Trophoblast cell (in vitro differentiated cells and primary cell): ENCODE measurements at places on chromosomes 11 and 22.
A peak's percentile ranks its signal among the peaks of the same experiment; 100 is the strongest.

DNA sequence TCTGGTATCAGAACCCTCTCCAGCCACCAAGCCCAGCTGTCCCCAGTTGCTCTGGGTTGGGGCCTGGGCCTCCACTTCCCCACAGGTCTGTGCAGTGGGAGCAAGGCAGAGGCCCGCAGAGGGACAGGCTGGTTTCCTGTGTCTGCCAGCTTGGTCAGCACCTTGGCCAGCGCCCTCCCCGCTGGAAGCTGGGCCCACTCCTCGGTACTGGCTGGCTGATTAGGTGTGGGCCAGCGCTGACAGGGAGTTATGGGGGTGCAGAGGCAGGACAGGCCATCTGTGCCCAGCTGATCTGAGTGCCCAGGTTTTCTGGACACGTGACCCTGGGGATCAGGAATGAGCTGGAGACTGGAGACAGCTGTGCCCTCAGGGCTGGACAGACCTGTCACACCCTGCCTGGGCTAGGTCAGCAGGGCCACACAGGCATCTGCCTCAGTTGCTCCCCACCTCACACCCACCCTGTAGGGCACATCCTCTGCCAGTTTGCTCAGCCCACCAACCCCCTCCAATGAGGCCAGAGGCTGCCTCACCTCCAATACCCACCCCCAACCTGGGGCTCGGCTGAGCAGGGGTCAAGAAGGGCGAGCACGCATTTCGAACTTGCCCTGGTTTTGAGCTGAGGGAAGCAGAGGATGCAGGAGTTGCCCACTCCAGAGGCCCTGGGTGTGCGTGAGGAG is 175.3 kb downstream of the IGLL1 start:
- peak; percentile 74 for DNase-seq

GRCh38 chr22:29956680-29957079 is 73.7 kb downstream of the MTMR3 start:
- no peak for DNase-seq

DNA sequence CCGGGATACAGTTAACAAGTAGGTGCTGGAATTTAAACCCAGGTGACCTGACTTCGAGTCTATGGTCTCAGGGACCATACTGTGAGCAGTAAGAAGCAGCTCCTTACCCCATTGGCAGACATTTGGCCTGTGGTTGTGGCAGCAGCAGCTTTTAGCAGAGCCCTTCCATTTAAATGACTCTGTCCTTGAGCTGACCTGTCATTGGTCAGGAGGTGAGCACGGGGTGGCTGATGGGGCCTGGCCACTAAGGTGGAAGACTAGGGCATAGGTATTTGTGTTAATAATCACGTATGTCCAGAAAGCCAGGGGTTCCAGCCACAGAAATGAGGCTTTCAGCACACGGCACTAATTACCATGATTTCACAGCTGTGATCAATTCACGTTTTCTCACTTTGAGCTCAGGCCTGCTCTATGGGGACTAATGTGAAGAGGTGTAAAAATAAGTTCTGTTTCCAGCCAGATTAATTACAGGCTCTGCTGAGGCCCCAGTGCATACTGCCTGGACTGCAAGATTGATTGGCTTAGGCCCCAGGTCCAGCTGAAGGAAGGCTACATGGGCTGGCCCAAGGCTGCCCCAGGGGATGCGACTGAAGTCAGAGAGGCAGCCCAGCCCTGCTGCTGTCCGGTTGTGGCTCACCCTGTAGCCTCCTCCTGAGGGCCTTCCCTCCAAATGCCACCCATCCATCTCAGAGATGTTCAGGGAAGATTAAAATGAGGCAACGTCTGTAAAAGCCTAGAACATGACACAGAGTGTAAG is 76.0 kb downstream of the FDX1 start:
- DNase-seq: no peak

- no peak for DNase-seq
These were observed 227.6 kb downstream of the MN1 start for GRCh38 chr22:27574002-27574366.

- DNase-seq: no peak
These were observed 223.9 kb downstream of the CNTN5 start for GRCh38 chr11:99244613-99245012.

DNA sequence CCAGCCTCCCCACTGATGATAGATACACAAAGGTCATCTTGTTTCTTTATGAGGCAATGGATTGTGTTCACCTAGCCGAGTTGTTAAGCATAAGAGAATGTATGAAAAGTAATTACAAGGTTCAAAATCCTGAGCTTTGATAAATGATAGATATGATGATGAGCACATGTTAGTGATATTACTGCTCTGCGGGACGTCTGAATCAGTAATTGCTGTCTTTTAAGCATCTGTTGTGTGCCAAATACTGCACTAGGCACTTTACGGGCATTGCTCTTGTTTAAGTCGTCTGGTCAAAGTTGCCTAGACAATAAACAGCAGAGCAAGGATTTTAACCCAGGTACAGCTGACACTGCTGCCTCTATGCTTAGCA is 559 bp upstream of the RNF141 start:
- peak; percentile 3 for DNase-seq
